Stimulated activated CD4-positive, alpha-beta T cell treated with anti-CD3 and anti-CD28 coated beads, Interleukin-2, amount 100 ng/mL, for 4 hours (primary cell): ENCODE measurements at places on chromosomes 12 and 14.

DNA sequence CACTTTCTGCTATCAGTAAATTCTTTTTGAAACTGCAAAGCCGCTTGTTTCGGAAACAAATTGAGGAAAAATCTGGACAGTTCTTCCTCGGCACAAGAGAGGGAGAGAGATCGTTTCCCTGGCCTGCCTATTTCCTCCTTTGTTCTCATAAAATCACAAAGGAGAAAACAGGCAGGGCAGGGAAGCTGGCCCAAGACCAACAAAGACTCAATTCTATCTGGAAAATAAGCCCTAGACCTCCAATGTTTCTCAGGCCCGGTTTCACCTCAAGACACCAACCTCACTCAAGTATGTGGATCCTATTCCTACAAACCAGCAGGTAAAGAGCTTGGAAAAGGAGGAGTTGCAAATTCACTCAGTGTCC, 19.5 kb downstream of the DICER1 start:
- no peak for DNase-seq

GRCh38 chr14:105944632-105945610, 418.5 kb downstream of the TMEM121 start:
- peak; percentile 58 for DNase-seq

- DNase-seq, result no peak
These were observed 137.0 kb upstream of the HIF1A start for GRCh38 chr14:61558271-61558670.

- DNase-seq, result no peak
These were observed 22.8 kb upstream of the IGF1 start for GRCh38 chr12:102503056-102503681.
